ENCODE measurements at places on chromosomes 13 and 19.
A peak's percentile ranks its signal among the peaks of the same experiment; 100 is the strongest.

DNA sequence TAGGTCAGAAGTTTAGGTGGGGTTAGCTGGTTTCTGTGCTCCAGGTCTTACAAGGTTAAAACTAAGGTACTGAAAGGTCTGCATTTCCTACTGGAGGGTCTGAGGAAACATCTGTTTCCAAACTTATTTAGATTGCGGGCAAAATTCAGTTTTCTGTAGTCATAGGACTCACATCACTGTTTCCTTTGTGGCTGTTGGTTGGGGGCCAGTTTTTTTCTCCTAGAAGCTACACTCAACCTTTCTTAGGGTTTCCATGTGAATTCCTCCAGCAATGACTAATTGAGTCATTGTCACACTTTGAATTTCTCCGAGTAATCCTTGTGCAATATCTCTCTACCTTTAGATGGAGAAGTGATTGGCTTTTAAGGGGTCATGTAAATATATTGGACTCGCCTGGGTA, 773.4 kb upstream of the SLITRK1 start:
- DNase-seq: no peak

- no peak for DNase-seq
These were observed 79.0 kb upstream of the MEDAG start for GRCh38 chr13:30826911-30827577.

- DNase-seq: no peak
These were observed 266.3 kb downstream of the LMO7 start for GRCh38 chr13:75902166-75903104.

- DNase-seq: no peak
These were observed 453.4 kb upstream of the ZNF507 start for GRCh38 chr19:31892060-31892459.

DNA sequence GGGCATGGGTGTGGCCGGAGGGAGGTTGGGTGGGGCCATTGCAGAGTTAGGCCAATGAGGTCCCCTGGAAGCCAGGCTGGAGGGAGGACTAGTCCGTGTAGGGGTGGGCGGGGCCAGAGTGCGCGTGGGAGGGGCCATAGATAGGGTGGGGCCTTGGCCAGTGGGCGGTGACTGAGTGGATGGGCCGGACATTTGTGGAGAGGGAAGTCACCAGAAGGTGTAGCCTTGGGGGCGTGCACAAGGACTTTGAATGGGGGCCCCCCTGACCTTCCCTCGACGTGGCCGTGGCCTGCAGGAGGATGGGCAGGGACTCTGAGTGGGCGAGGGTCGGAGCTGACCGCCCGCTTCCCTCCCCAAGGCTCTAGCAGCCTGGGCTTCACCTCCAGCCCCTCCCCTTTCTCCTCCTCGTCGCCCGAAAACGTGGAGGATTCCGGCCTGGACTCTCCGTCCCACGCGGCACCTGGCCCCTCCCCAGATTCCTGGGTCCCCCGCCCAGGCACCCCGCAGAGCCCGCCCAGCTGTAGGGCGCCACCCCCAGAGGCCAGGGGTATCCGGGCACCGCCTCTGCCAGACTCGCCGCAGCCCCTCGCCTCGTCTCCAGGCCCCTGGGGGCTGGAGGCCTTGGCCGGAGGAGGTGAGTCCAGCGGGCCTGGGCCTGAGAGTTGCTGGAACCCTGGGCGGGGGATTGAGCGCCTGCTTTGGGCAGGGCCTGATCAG, 16.5 kb upstream of the B3GNT3 start:
- peak; percentile 84 for DNase-seq

DNA sequence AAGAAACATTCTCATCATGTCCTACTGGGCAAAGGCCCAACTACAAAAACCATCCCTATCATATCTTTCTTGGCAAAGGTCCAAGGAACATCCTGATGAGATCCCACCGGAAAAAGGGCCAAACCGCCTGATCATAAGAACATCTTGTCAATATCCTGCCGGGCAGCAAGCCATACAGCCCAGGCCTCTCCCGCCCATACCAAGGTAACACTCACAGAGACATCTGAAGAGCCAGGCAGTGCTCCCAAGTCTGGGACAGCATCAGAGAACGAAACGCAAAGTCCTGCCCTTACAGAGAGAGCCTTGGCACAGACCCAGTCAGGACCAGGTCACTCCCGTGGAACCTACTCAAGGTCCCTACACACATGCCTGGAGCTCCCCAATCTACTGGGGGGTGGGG, 18.5 kb upstream of the ZNF331 start:
- no peak for DNase-seq

GRCh38 chr13:112134391-112135075, 67.6 kb downstream of the SOX1 start:
- DNase-seq: no peak

GRCh38 chr19:17234911-17235299, 8.9 kb downstream of the OCEL1 start:
- peak; percentile 76 for DNase-seq

- no peak for DNase-seq
These were observed 17.5 kb downstream of the ATCAY start for GRCh38 chr19:3897936-3898335.

DNA sequence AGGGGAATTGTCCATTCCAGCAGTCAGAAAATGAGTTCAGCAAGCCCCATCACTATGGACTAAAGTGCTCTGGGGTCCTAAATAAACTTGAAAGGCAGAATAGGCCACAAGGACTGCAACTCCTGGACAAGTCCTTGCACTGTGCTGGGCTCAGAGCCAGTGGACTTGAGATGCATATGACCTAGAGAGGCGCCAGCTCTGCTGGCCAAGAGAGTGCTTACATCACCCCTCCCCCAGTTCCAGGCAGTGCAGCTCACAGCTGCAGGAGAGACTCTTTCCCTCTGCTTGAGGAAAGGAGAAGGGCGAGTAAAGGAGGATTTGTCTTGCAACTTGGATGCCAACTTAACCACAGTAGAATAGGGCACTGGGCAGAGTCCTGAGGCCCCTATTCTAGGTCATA, 109.5 kb upstream of the WASF3 start:
- no peak for DNase-seq

DNA sequence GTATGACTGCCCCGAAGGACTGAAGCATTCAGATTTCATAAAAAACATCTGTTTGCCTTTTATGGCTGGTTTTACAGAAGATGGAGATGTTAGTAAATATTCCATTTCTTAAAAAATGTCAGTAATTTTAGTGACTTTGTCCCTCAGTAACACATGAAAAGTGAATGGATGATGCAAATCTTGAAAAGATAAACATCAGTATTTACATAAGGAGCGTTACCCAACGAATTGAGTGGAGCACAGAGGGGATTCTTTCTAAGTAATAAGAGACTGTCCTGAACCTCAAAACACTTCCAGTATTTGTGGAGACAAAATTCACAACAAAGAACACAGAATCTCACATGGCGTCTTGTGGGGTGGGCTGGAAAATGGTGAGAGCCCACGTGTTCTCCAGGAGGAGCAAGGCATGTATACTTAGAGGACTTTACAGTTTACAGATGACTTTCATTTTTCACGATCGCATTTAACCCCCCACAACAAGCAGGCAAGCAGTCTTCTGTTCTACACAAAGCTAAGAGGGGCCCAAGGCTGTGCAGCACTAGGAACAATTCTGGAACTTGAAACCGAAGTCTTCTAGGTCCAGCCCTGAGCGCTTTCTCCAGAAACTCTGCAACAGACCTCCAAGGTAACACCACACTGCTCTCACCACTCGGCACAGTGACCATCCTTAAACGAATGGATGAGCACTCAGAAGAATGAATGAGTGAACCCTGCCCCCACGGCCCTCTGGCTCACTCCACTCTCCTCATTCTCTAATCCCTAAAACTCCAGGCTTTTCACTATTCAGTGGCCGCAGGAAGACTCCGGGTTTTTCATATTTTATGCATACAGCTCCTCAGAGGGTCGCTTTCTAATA, 709.8 kb downstream of the UQCRFS1 start:
- DNase-seq: no peak

DNA sequence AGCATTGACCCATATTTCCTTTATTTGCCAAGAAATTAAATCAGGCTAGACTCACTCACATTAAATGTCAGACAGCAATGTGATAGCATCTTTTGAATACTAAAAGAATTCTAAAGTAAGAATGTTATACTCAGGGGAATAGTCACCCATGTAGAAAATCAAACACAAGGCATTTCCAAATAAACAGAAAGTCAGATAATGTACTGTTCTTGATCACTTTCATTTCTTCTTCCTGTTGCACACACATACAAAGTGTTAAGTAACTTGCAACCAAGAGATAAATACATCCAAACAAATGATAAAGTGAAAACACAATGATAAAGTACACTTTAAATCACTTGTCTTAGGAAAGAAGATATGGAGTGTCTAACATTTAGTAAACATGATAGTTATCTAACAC, 1366.6 kb upstream of the MIR17HG start:
- no peak for DNase-seq

DNA sequence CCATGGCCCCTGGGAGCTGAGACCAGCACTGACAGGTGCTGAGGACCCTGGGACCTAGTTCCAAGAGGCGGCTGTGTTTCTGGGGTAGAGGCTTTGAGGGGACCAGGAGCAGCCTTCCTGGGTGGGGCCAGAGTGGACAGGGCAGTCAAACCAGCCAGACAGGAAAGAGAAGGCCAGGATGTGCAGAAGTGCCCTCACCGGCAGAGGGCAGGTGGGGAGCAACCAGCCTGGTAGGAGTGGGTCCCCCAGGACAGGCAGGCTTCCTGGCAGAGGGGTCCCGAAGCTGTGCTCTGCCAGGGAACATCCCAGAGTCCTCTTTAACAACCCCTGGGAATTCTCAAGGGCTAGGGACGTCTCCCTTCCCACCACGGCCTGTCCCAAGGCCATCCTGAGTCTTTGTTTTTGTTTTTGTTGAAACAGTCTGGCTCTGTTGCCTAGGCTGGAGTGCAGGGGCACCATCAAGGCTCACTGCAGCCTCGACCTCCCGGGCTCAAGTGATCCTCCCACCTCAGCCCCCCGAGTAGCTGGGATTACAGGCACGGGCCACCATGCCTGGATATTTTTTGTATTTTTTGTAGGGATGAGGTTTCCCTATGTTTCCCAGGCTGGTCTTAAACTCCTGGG, 3.0 kb upstream of the HIPK4 start:
- no peak for DNase-seq

GRCh38 chr13:42760951-42761350, 20.4 kb upstream of the FAM216B start:
- no peak for DNase-seq

GRCh38 chr13:26255115-26255514, 1.2 kb downstream of the CDK8 start:
- no peak for DNase-seq

DNA sequence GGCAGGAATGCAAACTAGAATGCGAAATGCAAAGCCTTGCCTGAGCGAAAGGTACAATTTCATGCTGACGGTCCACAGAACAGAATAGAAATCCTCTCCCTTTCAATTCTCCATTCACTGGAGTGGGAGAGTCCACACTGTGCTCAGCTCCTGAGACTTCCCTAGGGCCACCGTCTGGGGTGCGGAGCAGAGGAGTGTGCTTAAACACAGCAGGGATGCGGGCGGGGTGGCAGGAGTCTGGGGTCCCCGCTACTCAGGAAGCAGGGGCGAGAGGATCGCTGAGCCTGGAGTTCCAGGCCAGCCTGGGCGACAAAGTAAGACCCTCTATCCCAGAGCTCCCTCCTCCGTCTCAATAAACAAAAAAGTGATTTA, 552 bp upstream of the ZNF816 start:
- peak; percentile 61 for DNase-seq

DNA sequence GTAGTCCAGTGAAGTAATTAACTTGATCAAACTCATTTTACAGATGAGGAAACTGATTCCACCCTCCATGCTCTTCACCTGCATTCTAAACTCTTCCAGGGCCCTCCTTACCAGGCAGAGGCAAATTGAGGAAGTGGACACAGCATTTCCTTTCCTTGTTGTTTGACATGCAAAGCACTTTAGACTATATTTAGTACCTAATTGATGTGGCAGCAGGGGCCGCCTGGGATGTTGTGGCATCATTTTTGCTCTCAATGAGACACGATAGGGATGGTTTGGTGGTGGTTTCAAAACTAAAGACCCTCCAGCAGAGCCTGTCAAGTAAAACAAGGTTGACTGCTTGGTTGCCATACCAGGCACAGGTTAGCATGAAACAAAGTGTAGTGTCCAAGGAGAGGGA, 7.9 kb downstream of the SIPA1L3 start:
- DNase-seq: no peak

GRCh38 chr13:94129490-94129894, 350.0 kb downstream of the DCT start:
- no peak for DNase-seq

DNA sequence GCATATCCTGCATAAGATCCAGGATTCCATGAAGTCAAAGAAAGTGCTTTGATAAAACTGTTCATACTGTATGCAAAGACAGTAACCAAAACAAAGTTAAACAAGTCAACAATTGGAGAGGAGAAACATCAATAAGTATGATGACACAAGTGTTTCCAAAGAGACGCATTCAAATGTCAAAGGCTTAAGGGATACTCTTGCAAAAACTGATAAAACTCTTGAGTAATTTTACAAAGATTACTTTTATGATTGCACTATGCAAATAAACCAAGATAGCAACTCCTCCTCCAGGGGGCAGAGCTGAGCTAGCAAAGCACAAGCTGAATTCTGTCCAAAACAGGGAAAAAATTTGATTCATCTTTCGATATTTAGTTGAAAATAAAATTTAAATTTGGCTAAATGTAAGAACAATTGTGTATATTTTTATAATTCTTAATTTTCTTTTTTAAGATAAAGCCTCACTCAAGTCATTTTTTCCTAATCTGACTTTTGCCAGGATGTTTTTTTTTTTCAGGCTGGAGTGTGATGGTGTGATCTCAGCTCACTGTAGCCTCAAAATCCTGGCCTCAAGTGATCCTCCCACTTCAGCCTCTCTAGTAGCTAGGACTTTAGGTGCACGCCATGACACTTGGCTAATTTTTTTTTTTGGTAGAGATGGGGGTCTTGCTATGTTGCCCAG, 84.0 kb downstream of the MZT1 start:
- peak; percentile 35 for DNase-seq

DNA sequence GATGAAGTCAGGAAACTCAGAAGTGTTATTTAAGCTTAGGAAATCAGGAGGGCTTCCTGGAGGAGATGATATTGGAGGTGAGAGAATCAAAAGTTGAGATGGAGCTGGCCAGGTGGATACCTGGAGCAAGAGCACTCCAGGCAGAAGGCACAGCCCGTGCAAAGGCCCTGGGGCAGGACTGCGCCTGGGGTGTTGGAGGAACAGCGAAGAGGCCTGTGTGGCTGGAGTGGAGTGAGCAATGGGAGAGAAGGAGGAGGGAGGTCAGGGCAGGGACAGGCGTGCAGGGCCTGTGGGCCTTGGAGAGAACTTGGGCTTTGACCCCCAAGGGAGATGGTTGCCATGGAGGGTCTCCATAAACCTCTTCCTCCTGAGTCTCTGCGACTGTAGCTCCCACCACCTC, 42.1 kb downstream of the ZNRF4 start:
- no peak for DNase-seq

DNA sequence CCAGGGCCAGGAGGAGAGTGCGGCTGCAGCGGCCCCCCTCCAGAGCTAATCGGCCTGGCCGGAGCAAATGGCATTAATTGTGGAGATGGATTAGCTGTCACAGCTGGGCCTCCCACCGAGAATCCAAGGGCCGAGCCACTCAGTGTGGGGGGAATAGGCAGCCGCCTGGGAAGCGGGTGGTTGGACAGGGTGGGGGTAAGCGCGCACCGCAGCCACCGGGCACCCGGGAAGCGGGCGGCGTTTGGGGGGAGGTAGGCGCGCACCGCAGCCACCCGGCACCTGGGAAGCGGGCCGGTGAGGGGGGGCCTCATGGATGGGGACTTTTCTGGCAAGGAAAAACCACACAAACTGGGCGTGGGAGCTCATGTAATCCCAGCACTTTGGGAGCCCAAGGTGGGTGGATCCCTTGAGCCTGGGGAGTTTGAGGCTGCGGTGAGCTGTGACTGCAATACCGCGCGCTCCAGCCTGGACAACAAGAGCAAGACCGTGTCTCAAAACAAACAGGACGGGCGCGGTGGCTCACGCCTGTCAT, 9.7 kb downstream of the R3HDM4 start:
- peak; percentile 81 for DNase-seq

Measured in neural progenitor cell (in vitro differentiated cells).